ENCODE measurements at places on chromosomes 11 and 22.

GRCh38 chr22:27242917-27243589 is 558.5 kb downstream of the MN1 start:
- no peak for DNase-seq

DNA sequence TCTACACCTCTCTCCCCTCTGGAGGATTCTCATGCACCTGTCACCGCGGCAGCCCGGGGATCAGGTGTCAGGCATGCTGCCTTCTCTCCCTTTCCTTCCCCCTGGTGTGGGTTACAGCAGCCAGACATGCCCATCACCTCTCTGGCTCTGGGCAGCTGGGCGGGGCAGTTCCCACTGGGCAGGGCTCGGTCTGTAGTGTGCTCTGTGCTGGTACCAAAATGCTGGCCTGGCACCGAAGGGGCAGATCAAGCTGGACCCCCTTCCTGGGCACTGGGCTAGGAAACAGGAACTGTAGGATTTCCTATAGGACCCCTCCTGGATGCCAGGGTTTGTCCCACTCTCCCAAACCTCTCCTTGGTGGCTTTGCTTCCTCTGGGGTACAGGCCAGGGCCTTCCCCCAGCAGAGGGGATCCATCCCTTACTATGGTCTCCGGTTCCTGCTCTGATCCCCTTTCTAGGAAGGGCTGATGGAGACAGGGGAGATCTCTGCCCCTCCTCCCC is 821 bp downstream of the GAL3ST1 start:
- DNase-seq = no peak

GRCh38 chr11:15341587-15341986 is 226.9 kb downstream of the INSC start:
- DNase-seq = no peak

DNA sequence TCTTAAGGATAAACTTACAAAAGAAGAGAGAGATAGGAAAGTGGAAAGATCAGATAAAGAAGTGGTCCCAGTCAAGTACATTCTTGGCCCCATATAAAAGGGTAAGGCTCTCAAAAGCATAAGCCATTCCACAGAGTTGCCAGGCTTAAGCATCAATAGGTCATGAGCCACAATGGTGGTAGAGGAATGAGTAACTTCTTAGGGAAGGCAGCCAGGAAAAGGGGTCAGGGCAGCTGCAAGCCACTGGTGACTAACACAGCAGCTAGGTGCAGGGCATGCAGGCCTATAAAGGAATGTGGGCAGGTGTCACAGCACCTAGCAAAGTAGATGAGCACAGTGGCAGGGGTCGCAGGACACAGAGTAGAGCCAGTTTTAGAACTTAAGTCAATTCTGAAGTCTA is 302.6 kb upstream of the FAT3 start:
- no peak for DNase-seq

DNA sequence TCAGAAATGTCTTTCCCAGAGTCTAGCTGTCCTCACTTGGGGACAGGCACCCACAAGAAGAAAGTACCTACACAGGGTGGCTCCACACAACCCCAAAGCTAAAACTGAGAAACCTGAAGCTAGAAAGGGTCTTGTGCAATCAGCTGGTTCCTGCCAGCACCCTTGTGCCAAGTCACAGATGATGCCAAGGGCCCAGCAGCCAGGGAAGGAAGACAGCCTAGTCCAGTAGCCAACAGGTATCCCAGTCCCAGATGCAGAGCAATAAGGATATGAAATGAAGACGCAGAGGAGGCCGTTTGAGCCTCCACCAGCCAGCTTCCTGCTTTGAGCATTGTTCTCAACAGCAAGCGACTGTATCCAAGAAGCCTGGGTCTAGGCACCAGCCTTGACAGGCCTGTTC is 6.1 kb downstream of the PLEKHA7 start:
- DNase-seq = no peak

DNA sequence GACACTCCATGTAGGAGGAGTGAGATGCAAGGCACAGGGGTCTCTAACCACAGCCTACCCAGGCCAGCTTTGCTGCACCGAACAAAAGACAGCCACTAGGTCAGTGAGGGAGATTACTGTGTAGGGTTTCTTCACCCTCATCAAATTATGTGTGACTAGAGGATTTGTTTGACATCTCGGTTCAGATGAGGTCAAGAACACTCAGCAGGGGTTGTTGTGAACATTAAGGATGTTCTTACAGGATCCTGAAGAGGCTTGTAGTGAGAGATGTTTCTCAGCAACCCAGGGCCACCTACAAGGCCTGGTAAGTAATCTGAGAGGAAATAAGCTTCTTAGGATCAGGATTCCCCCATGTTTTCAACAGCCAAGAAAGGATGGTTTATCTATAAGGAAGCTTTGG is 202.1 kb downstream of the NXPE2 start:
- DNase-seq = no peak

- no peak for DNase-seq
Observed at GRCh38 chr22:44855855-44856254, 103.5 kb downstream of the ARHGAP8 start.

DNA sequence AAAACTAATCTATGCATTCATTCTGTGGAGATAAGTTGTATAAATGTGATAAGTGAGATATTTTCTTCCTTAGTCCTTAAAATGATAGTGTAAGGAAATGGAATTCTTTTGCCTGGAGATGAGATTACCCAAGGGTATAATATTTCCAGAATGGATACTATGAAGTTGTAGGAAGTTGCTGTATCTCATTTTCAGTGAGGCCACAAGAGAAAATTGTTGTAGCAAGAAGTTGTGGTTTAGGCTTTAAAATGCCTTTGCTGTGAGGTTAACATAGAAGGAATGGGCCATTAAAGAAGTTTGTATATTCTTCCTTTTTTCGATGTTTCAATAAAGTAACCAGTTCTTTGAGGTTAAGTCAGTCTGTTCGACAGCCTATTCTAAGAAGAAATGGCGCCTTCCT is 50.7 kb upstream of the LIN7C start:
- no peak for DNase-seq

DNA sequence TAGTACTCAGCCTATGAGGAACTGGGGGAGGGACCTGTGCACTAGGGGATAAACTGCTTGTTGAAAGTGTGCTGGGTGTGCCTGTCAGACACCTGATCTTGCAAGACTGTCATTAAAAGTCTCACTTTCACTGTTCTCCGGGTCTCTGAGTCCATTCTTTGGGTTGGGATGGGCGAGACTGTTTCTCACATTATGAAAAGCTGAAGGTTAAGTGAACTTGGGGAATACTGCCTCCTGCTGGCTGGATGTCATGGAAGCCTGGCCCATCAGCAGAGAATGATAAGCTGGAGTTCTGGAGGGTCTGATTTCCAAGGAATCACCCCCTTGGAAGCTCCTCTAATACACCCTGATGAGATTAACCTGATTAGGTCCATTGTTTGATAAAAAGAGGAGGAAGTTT is 9.0 kb upstream of the VPREB1 start:
- no peak for DNase-seq

DNA sequence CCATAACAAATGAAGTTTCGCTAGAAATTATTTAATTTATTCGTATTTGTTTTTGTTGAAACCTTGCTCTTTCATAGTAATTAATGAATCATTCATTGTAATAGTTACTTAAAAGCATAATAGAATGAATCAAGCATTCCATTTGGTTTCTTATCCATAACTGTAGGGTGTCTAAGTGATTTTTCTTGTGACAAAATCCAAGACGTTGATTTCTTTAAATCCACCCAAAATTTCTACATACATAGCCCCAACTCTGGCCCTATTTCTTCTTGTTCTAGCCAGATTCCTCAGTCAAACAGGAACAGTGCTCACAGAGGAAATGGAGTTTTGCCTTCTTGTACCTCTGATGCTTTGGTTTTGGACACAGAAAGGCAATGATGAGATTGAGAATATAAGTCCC is 25.5 kb downstream of the UBASH3B start:
- DNase-seq = no peak

DNA sequence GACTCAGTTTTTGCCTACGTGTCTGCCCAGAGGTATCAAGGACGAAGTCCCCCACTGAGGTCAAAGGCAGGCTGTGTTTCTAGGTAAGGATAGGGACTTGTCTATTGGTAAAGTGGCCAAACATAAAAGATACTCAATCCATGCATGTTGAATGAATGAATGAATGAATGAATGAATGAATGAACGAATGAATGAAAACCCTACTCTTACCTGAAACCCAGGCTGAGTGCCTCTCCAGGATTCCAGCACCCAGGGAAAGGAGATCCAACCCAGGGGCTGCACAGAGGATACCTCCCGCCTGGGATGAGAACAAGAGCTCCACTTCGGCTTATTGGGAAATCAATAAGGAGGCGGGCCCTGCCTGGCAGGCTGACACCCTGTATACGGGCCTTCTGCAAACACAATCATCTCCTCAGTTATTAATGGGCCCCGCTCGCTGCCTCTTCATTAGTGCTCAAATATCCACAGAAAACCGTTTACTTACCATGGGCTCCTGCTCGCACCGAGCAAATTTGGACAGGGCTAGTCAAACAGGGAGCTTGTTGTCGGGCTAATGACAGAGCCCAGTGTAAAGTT is 177.4 kb downstream of the BUD13 start:
- no peak for DNase-seq

- DNase-seq = peak; percentile 36
Observed at GRCh38 chr11:36258730-36259360, 30.4 kb downstream of the COMMD9 start.

DNA sequence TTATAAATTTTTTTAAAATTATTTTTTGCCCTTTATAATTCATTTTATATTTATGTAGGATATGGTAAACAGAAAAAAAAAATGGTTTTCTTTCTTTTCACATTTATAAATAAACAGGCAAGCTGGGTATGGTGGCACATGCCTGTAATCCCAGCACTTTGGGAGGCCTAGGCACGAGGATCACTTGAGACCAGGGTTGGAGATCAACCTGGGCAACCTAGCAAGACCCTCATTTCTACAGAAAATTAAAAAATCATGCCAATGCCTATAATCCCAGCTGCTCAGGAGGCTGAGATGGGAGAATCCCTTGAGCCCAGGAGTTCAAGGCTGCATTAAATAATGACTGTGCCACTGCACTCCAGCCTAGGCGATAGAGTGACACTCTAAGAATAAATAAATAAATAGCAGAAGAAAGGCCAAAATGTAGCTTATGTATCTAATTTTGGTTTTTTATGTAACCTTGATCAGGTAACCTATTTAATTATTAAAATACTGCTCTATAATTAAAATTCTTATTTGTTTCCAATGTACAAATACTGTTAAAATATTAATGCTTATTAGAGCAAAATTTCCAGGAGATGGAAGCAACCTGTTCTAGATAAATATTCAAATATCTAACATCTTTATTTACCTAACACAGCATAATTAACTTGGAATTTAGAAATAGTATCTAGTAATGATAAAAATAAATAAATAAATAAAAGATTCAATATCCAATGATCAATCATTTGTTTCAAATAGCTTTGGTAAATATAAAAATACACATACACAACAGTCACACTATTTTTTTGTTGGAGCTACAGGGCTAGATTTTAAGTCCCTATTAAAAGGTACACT is 21.4 kb downstream of the PI4KA start:
- no peak for DNase-seq

DNA sequence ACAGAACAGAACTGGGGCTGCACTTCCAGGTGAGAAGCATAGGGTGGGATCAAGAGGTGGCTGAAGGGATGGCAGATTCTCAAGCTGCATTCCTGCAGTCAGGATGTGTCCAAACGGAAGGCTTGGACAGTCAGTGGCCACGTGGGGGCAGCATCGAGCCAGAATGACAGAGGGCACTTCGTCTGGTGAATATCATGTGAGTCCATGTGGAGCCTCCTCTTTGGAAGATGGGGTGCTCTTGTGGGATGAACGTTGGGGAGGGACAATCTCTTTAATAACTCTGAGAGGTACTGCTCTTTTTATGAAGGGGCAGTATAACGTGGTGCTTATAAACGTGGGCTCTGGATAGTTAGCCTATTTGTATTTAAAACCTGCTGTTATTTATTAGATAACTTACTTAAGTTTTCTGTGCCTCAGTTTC is 154.9 kb upstream of the NAV2 start:
- DNase-seq = peak; percentile 61

- peak; percentile 58 for DNase-seq
Observed at GRCh38 chr11:103326070-103326794, 217.0 kb downstream of the DYNC2H1 start.

GRCh38 chr11:102453302-102453695 is 734 bp upstream of the TMEM123 start:
- DNase-seq = no peak

DNA sequence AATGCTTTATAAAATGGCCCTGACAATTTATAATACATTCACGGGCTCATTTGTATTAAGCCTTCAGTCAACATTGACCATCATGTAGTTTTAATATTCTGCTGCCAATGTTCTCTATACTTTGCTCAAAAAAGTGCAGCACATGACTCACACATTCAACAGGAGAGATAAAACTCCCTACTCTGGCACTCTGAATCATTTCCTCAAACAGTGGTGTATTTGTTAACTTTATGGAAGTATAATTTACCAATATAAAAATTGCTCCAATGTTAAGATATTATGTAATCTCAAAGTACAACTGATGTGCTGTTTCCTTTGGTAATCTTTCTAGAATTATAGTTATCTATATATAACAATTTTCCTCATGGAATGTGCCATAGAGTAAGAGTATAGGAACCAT is 39.9 kb downstream of the MAML2 start:
- no peak for DNase-seq

DNA sequence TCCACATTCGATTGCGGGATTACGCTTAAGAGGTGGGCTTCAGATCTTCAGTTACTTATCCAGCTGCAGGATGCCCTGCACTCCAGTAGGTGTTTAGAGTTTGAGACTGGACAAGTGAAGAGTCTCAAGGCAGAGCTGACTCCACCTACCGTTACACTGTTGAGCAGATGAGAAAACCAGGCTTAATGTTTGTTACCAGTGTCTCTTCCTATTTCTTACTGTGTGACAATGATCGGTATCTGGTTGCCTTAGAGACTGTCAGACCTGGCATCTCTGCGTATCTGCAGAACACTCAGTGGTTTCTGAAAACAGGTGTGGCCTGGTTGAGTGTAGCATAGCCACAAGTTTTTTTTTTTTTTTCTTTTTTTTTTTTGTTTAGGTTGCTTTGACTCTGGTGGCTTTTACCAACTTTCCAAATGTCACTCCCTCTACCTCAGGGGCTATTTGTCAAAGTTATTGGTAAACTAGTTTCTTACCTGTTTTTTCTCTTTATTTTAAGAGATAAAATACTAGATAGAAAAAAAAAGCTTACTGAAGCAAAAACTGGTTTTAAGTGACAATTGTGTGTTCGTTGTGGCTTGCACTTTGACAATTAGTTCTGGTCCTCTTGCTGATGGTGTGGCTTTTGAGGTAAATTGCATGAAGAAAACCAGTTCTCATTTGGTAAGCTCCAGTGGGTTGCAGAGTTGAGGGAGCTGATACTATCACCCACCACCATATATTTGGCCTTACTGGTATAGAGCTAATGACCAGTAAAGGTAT is 284.8 kb downstream of the ETS1 start:
- no peak for DNase-seq

All from HCT116 (cell line).